ENCODE measurements at places on chromosomes 5 and 9.
A peak's percentile ranks its signal among the peaks of the same experiment; 100 is the strongest.

- no peak for DNase-seq
These were observed 1272.0 kb upstream of the ACO1 start for GRCh38 chr9:31112491-31112890.

- no peak for DNase-seq
These were observed 119.6 kb upstream of the RETREG1 start for GRCh38 chr5:16736158-16736995.

- DNase-seq = no peak
These were observed 25.7 kb downstream of the ZSWIM6 start for GRCh38 chr5:61357745-61358144.

GRCh38 chr5:170135796-170136490 lies 30.2 kb downstream of the FOXI1 start:
- DNase-seq = no peak

DNA sequence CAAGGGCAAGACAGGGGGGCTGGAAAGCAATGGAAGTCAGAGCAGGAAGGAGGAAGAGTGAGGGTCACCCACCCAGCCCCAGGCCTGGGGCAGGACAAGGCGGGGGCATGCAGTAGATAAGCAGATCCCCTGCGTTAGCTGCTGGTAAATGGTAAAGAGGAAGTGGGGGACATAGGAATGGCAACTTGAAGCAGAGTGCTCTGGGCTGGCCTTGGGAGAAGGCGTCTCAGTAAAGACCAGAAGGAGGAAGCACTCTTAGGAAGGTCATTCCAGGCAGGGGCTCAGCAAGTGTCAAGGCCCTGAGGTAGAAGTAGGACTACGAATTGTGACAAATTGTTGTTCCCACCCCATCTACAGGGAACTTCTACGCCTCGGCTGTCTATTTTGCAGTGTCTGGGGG lies 15.1 kb downstream of the TCOF1 start:
- DNase-seq = no peak

DNA sequence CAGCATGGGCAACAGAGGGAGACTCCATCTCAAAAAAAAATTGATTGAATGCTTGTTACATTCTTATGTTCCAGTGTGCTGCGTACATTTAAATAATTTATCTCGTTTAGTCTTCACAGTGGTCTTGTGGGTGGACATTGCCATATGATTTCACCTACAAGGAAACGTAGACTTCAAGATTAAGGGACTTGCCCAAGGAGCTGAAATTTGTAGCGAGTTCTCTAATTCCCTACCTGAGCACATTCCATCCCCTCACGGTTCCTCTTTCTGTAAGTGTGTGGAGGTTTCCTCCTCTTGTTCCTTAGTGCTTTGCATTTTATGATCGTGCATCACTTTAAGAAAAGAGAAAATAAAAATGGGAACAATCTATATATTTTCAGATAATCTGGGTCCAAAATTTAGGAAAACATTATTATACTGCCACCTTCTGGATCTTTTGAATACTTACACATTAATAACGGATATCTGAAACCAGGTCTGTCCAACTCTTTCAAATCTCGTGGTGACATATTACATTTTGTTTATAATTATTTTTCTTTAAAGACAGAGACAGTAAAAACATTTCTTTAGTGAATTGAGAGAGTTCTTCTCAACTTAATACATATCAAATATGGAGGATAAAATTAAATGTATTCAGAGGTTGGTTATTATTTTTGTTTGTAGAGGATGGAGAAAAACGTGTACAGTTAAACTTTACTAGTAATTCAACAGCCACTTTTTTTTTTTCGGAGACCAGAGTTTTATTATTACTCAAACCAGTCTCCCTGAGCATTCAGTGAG lies 29.9 kb upstream of the C7 start:
- DNase-seq = no peak

GRCh38 chr5:72355706-72356299 lies 35.6 kb downstream of the PTCD2 start:
- no peak for DNase-seq

DNA sequence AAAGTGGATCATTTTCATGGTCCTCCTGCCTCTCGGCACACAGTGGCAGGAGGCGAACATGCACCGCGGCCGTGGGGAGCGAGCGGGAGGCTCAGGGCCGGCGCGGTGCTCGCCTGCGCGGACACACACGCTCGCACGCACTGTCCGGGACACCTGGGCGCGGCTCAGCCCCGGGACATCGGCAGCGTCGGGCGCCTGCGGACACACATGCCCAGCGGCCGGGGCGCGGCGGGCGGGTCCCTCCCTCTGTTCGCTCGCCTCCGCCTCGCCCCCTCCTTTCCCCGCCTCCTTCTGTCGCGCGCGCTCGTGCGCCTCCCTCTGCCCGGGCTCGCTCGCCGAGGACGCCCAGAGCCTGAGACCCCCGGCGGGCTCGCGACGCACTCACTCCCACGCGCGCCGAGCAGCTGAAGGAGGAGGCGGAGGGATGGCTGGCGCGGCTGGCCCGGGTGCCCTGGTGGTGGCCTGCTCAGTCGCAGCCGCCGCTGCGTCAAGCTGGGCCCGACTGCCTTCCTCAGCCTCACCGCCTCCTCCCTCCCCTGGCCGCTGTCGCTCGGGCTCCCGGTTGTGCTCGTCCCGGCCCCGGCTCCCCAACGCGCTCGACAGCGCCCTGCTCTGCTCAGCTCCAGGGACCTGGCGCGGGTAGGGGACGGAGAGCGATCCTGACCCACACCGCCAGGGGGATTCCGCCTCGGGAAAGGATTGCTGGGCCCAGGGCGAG lies at the start of gene FRMD3:
FRMD3 (minus strand) TSS at position 230 of the 718 bp plus-strand sequence; CDS start at position 60, 170 bp downstream.
- DNase-seq = peak; percentile 10

DNA sequence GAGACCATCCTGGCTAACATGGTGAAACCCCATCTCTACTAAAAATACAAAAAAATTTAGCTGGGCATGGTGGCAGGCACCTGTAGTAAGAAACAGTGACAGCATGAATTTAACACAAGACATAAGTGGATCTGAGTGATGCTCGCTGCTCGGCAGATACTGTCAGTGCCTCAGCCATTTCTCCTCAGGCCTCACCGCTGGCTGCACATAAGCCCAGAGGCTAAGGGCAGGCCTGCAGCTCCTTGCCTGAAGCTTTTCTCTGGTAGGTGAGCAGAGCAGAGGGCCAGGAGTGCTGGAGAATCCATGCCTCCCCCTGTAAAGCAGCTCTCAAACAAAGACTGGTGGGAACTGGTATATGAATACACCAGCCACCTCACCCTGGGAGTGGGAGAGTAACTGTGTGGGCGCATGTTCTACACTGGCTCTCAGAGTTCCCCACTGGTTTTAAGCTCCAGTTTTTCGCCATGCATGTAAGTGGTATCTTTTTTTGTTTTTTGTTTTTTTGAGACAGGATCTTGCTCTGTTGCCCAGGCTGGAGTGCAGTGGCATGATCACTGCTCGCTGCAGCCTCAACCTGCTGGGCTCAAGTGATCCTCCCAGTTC lies 10.3 kb upstream of the CD72 start:
- no peak for DNase-seq

DNA sequence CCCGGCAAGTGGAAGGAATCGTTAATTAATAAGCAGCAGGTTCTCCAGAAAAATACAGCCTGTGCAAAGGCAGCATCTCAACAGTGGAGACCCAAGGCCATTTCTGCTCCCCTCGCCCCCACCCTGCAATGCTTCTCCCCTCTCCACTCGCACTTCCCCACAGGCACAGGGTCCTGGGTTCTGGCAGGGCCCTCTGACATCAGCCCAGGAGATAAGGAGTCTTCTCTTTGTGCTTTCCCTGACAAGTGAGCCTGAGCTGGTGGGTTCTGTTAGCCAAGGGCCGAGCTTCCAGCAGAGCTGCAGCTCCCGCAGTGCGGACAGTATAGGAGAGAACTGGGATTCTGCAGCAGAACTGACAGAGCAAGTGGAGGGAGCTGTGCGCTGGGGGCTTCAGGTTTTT lies 257.5 kb downstream of the NSG2 start:
- DNase-seq = no peak

Data from stimulated activated CD4-positive, alpha-beta T cell treated with anti-CD3 and anti-CD28 coated beads, Interleukin-4, amount 100 ng/mL, for 24 hours (primary cell).